ENCODE measurements at places on chromosomes 3 and 15. TPM values are rescaled to one million over a fixed set of nuclear protein-coding genes. Genes with fewer than 3 reads are reported as not detected.

GRCh38 chr3:69092030-69092516 is 7.3 kb downstream of the ARL6IP5 start:
- no peak for DNase-seq

DNA sequence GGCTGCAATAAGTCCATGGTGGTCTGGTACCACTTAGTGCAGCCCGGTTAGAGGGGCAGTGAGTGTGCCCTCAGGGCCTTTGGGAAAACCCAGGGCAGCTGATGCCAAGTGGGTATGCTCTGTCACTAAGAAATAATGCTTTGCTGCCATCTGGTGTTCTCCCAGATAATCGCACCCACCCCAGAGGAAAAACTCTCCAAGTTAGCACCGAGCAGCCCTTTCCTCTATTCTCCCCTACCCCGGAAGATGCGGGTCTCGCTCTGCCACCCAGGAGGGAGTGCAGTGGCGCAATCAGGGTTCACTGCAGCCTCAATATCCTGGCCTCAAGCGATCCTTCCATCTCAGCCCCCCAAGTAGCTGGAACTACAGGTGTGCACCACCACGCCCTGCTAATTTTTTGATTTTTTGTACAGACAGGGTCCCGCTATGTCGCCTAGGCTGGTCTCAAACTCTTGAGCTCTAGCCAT is 21.3 kb upstream of the DAPK2 start:
- DNase-seq, result peak; percentile 29

GRCh38 chr15:41285285-41285684 is 47.1 kb downstream of the OIP5 start:
- no peak for DNase-seq

GRCh38 chr3:12973827-12974226 is 99.4 kb downstream of the IQSEC1 start:
- no peak for DNase-seq

- no peak for DNase-seq
Observed at GRCh38 chr15:49619226-49619625, 1.4 kb downstream of the FAM227B start.

DNA sequence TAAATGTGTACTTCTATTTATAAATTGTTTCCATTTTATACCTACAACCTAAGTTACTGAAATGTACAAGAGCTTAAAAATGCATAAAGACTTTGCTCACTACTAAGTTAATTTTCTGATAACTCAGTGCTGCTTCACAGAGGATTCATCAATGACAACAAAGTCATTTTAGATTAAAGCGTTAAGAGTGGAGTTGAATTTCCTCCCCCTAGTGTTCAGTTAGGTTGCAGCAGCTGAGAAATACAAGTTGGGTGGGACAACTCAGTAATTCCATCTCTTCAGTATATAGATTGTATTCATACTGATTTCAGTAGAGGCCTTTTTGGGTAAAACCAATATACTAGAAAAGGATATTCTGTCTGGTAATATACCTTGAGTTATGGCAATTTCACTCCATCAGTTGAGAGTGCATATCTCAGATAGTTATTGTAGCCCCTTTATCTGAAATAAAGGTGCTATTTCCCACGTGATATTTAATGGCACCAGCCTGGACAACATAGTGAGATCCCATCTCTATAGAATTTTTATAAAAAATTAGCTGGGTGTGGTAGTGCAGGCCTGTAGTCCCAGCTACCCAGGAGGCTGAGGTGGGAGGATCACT is 6.9 kb upstream of the RPL35A start:
- no peak for DNase-seq

DNA sequence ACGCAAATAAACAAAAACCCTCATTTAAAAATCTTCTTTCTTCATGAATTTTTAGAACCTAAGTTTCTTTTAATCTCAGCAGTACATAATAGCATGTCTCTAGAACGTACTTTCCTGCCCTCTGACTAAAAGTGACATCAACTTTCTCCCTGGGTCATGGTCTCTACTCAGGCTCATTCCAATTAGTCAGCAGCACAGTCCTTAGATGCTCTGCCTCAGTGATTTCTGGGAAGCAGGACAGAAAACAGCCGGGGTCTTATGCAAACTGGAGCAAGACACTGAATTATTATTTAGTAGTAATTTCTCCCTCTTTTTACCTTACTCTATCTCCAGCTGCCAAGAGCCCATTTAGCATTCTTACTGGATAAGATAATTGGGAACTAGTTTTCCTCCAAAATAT is 365.2 kb downstream of the TUSC7 start:
- no peak for DNase-seq

Gene GCHFR
- polyA plus RNA-seq, result 5.6 TPM

Gene ISLR2
- 7.3 TPM for polyA plus RNA-seq

Gene BOC
- polyA plus RNA-seq, result 44.4 TPM

Measured in forelimb muscle (tissue), 1 donor.